Renal pelvis (tissue), 12 donors: ENCODE measurements at places on chromosomes 2 and 18. TPM values are rescaled to one million over a fixed set of nuclear protein-coding genes. Genes with fewer than 3 reads are reported as not detected.

The RNF149 gene
- 59.6 TPM for polyA plus RNA-seq

DNA sequence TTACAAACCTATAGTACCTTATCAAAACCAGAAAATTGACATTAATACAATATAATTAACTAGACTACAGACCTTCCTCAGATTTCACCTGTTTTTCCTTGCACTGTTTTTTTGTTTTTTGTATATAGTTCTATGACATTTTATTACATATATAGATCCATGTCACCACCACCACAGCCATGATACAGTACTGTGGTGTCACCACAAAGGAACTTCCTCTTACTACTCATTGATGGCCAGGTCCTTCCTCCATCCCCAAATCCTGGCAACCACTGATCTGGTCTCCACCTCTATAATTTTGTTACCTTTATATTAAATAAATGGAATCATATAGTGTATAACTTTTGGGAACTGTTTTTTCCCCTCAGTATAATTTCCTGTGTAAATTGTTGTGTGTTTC lies 19.4 kb upstream of the ATP6V1B1 start:
- DNase-seq = no peak

DNA sequence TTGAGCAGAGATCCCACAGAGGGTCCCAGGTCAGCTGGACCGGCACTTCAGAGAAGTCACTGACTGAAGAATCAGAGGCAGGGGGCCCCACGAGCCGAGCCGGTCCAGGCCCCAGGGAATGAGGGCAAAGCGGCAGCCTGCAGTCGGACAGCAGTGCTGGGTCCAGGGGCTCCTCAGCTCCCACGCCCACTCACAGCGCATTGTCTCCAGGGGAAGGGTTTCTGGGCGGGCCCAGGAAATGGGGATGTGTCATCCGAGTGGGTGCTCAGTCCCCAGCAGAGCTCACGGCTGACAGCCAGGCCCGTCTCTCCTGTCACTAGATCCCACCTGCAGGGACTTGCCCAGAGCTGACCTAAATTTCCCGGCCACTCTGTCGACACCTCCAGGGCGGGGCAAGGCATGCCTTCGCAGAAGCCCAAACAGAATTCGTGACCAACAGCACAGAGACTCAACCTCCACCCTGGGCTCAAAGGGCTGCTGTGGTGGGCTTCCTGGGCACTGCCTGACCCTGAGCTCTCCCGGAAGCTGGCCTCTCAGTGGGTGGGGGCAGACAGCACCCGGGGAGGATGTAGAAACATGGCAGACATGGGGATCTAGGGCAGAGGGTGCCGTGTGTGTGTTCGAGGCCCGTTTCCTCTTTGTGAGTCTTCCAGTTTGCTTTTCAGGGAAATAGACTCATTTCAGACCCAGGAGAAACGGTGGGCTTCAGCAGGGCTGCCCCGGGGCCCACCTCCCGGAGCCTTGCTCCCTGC lies 42.1 kb upstream of the TAF1B start:
- no peak for DNase-seq

The TMEM200C gene
- polyA plus RNA-seq = 2.3 TPM

- DNase-seq = no peak
Measured at GRCh38 chr18:67510831-67511230, 5.7 kb downstream of the DSEL start.

The CTLA4 gene
- not detected for polyA plus RNA-seq

The HK2 gene
- 12.4 TPM for polyA plus RNA-seq

- DNase-seq = no peak
Measured at GRCh38 chr18:62339106-62339988, 14.2 kb downstream of the TNFRSF11A start.
